ENCODE measurements at places on chromosomes 6 and 20. TPM values are rescaled to one million over a fixed set of nuclear protein-coding genes. Genes with fewer than 3 reads are reported as not detected.
A peak's percentile ranks its signal among the peaks of the same experiment; 100 is the strongest.

GRCh38 chr6:11754625-11755271, 23.9 kb downstream of the ADTRP start:
- no peak for DNase-seq

- no peak for DNase-seq
Measured at GRCh38 chr20:51417250-51418136, 125.0 kb downstream of the NFATC2 start.

DNA sequence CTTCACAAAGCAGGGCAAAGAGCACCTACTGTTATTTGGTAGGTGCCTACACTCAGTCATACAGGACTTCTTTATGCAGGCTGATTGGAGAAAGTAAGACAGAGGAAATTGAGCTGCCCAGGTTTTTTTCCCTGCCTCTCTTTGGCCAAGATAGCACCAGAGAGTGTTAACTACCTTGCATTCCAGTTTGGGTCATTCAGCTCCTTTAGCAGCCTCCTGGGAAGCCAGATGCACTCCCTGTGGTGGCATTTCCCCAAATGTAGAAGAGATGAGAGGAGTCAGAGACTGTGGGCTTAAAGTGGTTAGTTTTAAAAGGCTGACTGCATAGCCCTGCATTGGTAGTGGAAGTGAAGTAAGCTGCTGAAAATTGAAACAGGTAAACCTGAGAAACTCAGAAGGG, 358.4 kb downstream of the BCKDHB start:
- DNase-seq: no peak

- no peak for DNase-seq
Measured at GRCh38 chr6:142030115-142030619, 102.6 kb upstream of the GJE1 start.

C20orf204 gene
- total RNA-seq: 1.7 TPM

ERVFRD-1 gene
- total RNA-seq: 0.12 TPM

GGTLC1 gene
- total RNA-seq: not detected

AVP gene
- not detected for total RNA-seq

SRMS gene
- 0.25 TPM for total RNA-seq

PREX1 gene
- total RNA-seq: 9.9 TPM

DNA sequence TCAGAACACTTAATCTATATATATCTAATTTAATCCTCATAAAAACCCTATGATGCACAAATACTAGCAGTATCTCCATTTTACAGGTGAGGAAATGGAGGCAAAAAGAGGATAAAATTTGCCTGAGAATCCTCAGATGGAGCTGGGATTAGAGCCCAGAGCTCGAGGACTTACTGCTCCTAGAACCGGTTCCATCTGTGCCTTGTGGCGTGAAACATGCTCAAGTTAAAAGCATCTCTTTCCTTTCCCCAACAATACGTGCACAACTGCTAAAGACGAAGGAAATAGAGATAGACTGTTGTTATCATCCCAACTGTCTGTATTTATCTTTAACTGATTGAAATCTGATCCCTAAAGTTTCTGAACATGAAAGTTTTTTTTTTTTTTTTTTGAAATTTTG, 367.6 kb upstream of the SOX4 start:
- no peak for DNase-seq

GRCh38 chr6:11584244-11584643, 46.7 kb downstream of the TMEM170B start:
- DNase-seq: no peak

DNA sequence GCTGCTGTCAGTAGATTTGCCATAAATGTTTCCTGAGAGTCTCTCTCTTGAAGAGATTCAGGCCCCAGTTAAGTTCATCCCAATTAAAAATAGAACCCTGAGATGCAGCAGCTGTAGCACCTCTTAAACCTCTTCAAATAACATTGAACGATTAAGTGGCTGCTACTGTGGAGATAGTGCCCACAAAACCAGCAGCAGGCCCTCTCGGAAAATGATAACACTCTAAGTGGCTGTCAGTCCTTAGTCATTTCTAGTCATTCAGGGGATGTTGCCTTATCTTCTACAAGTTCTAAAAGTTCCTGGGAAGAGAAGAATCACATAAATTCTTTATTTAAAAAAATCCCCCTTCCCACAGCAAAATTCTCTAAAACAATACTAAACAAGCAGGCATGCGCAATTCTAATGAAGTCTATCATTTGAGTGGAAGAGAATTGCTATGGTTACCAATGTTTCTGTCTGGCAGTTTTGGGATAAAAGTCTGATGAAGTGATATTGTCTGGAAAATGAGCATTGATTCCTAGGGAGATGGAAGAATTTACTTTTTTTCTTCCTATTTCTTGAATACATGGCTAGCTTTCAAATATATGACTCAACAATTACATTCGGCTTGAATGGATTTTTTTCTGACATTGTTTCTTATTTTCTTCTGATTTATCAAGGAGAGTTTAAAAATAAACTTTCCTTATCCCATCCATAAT, 131.9 kb downstream of the TRMT11 start:
- no peak for DNase-seq

FGD2 gene
- total RNA-seq: 18.3 TPM

DNA sequence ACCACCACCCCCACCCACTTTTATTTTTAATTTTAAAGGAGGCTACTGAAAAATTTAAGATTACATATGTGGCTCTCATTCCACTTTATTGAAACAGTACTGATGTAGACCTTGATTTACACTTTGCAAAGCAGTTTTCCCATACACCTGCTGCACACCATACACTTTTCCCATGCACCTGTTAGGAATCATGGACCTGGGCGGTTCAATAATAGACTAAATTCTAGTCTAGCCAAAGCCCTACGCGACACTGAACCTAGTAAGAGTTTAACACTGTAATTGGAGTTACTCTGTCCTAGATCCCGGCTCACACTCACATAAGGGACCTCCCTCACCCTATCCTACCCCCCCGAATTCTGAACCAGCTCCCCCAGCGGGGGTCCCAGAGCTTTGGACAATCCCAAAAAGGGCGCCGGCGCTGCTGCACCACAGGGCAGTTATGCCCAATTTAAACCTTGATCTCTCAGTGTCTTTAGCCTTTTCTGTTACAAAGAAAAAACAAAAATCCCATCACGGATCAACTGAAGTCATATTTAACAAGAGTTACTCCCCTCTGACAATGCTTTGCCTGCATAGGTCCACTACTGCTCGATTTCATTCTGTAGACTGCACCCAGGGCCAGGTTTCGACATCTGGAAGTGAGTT, 2.4 kb upstream of the GCLC start:
- peak; percentile 42 for DNase-seq

- no peak for DNase-seq
Measured at GRCh38 chr6:21590346-21590745, 3.2 kb upstream of the SOX4 start.

- DNase-seq: no peak
Measured at GRCh38 chr6:92281571-92282076, 1137.7 kb downstream of the EPHA7 start.

ACTL10 gene
- 2.4 TPM for total RNA-seq

GRCh38 chr20:25025091-25025861, 32.7 kb downstream of the ACSS1 start:
- no peak for DNase-seq

CPNE5 gene
- 6.1 TPM for total RNA-seq

- no peak for DNase-seq
Measured at GRCh38 chr6:141848029-141848890, 284.5 kb upstream of the GJE1 start.

DNA sequence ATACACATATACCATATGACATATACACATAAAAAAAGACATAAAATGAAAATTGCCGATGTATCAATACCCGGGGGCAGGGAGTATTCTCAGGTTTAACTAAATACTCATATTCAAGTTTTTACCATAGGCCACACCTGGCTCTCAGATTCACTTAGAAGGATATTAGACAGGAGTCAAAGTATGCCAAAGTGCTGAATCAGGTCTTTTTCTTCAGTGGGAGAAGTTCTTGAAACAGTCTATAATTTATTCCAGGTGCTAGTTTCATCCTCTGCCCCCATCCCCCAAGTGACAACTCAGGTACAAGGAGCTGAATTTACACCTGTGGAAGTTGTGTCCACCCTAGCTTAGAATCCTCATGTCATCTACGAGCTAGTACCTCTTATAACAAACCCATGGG, 8.5 kb upstream of the HLA-DRA start:
- DNase-seq: no peak

DNA sequence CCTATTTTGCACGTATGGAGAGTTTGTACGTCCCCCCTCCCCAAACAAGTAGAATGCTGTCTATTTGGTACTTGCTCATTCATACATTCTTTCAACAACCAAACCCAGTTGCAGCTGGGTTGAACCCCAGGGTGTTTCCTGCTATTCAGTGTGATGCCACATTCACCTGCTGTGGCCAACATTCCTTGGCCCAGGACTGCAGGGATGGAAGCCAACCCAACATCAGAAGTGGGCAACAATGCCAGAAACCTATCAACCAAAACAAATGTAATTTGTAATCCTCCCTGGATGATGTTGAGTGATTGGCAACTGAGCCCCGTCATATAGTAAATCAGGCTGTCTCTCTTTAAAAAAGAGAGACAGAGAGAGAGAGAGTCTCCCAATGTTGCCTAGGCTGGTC, 8.9 kb downstream of the NT5E start:
- DNase-seq: no peak

DEFB124 gene
- not detected for total RNA-seq

- DNase-seq: no peak
Measured at GRCh38 chr6:46865221-46865620, 56.5 kb downstream of the ADGRF5 start.

- DNase-seq: no peak
Measured at GRCh38 chr6:161104966-161105365, 113.4 kb downstream of the MAP3K4 start.

DNA sequence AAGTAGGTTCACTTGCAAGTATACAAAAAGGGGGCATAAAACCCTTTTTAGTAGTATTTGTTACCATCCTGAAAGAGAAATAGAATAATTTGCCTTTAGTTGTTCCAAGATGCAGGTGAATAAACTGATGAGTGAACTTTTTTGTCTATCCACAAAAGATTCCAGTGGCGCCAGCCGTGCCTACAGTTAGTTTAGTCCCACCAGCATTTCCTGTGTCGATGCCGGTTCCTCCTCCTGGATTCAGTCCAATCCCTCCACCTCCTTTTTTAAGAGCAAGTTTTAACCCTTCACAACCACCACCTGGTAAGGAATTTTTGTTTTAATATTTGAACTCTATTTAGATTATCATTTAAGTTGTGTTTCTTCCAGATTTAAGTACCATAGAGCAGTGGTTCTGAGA, 90.9 kb downstream of the SCAF8 start:
- DNase-seq: no peak

VNN1 gene
- 0.82 TPM for total RNA-seq

GRCh38 chr6:147468634-147469033, 39.9 kb upstream of the SAMD5 start:
- no peak for DNase-seq

DNA sequence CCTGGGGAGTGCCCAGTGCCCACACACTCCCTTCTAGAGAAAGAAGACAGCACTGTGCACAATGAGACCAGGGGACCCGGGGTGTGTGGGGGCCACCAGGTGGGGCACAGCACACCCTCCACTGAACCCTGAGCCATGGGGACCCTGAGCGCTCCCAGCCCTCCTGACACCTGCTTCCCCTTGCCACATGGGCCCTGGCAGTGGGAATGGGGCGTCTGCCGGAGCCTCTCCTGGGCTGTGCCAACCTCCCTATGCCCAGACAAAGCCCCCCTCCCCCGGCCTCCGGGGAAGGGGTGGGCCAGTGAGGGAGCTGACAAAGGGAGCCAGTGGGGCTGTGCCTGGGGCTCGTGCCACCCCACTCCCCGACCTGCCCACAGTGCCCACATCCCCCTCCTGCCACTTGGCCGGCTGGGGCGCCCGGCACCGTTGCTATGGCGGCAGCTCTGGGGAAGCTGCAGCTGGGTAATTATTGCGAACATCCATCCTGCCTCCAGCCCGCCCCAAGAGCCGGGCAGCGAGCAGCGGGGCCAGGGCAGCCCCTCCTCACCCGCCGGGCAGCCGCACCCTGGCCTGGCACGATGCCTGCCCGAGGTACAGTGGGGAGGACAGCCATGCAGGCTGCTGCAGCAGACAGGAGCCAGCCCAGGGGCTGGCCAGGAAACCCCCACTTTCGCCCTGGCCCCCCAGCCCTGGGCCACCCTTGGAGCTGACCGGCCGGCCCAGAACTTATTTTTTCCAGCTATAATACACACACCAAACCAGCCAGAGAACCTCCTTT, 41.9 kb upstream of the NOL4L start:
- peak; percentile 52 for DNase-seq

GRCh38 chr20:59577037-59577808, 27.1 kb upstream of the PHACTR3 start:
- no peak for DNase-seq

GPRC6A gene
- 0.13 TPM for total RNA-seq

DNA sequence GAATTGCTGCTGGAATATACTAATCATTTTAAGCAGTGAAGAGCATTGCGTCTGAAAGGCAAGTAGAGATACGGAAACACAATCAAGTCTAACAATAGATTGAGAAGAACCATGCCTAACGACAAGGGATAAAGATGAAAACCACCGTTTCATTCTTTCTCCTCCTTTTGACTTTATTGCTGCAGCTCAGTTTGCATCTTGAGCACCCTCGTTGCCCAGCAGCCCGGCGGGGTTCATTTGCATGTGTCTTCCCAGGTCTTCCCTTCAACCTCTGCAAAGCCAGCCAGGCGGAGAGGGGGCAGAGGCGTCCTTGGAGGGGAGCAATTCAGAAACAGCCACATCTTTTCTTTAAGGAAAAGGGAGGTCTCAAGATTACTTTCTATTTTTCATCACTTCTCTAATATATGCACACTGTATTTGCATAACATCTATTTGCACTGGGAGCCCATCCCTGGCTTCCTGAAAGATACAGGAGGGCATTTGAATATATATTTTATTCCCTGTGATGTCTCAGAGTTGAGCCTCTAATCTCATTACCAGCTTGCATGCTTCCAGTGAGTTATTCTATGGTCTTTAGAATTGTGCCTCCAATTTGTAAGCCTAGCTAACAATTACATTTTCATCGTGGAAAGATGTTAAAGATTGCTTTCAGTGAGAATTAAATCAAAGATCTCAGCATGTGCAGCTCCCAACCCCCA, 18.7 kb upstream of the PXDC1 start:
- DNase-seq: no peak

DPM1 gene
- 30.9 TPM for total RNA-seq

- no peak for DNase-seq
Measured at GRCh38 chr6:46381057-46381456, 110.2 kb downstream of the RCAN2 start.

DNA sequence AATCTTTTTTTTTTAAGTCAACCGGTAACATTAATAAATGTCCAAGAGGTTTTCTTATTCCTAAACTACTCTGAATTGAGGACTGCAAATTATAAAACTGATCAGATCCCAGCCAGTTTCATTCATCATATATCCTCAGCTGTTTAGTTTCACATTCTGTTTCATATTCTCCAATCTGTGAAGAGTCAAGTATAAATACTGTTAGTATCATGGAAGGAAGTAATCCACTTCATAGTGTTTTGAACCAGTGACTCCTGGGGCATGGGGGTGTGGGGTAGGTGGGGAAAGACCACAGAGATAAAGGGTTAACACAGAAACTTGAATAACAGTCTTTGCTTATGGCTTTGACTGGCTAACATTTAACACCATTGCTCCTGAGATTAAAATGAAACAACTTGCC, 69.9 kb downstream of the FYN start:
- DNase-seq: no peak

HEY2 gene
- 0.58 TPM for total RNA-seq

All from mucosa of descending colon (tissue), 3 donors.